Activated CD4-positive, alpha-beta memory T cell treated with anti-CD3 and anti-CD28 coated beads for 36 hours (primary cell): ENCODE measurements at places on chromosomes 3 and 15. TPM values are rescaled to one million over a fixed set of nuclear protein-coding genes. Genes with fewer than 3 reads are reported as not detected.

The CD200 gene
- total RNA-seq = 34.2 TPM

GRCh38 chr15:94677202-94677790, 445.9 kb downstream of the MCTP2 start:
- DNase-seq = no peak

DNA sequence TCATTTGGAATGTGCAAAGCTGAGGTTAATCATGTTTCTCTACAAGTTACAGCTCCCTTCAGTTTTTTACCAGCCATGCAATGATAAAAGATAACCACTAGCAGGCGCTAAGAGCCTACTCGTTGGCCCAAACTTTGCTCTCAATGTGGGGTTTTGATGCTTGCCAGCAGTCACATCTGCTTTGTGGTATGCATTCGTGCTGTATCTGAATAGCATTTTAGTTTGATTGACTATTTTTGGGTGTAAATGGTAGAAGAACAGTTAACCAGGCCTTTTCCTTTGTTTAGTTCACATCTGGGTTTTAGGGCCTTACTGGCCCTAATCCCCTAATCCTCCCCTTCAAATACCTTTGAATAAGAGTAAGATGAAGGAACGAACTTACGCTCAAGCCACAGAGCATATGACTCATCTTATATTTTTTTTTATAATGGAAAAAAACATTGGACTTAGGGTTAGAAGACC, 4.4 kb upstream of the CLDN11 start:
- DNase-seq = peak; percentile 45

- no peak for DNase-seq
Observed at GRCh38 chr3:194671511-194671899, 486 bp downstream of the LSG1 start.

DNA sequence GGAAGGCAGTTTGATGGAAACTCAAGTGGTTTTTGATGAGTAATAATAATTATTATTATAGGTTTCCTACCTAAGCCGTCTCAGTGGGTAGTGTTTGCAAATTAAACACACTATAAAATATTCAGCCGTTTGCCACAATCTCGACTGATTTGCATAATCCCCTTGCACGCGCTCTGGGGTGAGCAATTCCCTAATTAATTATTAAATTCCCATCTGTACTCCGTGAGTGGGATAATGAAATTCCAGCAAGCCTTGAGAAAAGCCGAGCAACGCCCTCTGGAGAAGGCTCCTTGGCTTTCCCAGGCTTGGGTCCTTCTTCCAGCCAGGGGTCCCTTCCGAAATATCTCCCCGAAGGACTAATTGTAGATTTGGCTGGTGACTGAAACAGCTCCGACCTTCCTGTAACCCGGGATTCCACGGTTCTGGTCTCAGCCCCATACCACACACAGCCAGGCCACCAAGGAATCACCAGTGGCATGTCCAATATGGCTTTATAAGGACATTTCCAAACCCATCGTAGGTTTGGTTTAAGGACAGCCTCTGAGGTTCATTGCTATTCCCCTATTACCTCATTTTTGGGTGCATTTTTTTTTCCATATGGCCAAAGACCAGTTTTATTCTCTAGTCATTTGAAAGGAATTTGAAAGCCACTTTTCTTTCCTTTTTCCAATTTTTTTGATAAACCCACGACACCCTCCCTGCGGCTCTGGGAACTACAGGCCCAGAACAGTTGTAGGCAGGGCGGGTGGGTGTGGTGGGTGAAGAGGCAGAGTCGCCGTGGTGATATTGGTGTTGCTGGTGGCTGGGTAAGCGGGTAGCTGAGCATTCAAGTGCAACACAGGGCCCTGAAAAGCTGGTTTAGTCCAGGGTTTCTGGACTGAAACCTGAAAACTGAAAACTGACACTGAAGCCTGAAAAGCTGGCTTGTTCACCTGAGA, 33.2 kb upstream of the RGMA start:
- DNase-seq = no peak

DNA sequence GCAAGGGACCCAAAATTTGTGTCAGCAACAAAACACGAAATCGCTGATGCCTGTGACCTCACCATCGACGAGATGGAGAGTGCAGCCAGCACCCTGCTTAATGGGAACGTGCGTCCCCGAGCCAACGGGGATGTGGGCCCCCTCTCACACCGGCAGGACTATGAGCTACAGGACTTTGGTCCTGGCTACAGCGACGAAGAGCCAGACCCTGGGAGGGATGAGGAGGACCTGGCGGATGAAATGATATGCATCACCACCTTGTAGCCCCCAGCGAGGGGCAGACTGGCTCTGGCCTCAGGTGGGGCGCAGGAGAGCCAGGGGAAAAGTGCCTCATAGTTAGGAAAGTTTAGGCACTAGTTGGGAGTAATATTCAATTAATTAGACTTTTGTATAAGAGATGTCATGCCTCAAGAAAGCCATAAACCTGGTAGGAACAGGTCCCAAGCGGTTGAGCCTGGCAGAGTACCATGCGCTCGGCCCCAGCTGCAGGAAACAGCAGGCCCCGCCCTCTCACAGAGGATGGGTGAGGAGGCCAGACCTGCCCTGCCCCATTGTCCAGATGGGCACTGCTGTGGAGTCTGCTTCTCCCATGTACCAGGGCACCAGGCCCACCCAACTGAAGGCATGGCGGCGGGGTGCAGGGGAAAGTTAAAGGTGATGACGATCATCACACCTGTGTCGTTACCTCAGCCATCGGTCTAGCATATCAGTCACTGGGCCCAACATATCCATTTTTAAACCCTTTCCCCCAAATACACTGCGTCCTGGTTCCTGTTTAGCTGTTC, 34.9 kb downstream of the CHDH start:
- DNase-seq = peak; percentile 4

- no peak for DNase-seq
Observed at GRCh38 chr15:70587896-70588567, 175.3 kb downstream of the UACA start.

DNA sequence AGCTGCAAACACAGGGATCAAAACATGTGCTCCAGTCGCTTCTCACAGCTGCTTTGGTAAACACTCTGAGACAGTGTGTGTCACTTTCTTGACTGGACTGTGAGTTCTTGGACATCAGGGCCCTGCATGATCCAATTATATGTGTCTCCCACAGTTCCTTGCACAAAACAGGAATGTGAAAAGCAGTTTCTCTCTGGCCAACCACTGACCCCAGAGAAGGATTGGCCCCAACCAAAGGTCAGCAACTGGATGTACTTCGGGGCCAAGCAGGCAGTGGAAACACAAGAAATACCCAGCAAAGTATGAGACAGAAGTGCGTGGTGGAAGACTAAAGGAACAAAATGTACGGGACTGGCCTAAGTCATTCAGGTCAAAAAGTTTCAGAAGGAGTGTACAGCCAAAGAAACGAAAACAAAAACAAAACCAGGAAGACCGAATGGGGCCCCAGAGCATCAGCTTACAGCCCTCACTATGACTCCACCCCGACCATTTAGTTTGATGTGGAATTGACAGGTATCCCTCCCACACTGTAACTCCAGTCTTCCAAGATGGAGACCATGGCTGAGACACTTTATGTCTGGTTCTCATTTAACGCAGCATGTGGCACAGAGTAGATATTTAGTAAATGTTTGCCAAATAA, 76.7 kb upstream of the LPP start:
- peak; percentile 17 for DNase-seq

The KIF23 gene
- total RNA-seq = 63.1 TPM

The GOLGA6A gene
- not detected for total RNA-seq

GRCh38 chr3:114213292-114213626, 24.1 kb downstream of the ZNF80 start:
- DNase-seq = no peak

The SOX2 gene
- total RNA-seq = not detected

GRCh38 chr3:151372063-151372820, 12.3 kb downstream of the P2RY12 start:
- DNase-seq = no peak

- peak; percentile 10 for DNase-seq
Observed at GRCh38 chr3:187369089-187369447, 883 bp downstream of the RTP4 start.

DNA sequence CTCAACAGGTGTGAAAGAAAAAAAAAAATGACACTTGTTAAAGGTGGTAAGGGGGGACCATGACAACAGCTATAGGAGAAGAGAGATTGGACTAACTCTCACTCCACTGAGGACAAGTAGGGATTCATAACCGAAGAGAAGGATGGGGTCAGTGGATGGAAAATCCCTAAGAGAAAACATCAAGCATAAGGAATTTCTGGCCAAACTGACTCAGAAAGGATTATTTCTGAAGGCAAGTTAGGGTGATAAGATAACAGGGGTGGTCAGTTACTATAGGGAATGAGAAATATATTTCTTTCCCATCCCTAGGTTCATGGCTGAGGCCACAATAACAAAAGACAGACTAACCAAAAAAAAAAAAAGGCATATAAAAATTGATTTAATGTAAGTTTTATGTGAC, 9.5 kb upstream of the RARB start:
- no peak for DNase-seq

DNA sequence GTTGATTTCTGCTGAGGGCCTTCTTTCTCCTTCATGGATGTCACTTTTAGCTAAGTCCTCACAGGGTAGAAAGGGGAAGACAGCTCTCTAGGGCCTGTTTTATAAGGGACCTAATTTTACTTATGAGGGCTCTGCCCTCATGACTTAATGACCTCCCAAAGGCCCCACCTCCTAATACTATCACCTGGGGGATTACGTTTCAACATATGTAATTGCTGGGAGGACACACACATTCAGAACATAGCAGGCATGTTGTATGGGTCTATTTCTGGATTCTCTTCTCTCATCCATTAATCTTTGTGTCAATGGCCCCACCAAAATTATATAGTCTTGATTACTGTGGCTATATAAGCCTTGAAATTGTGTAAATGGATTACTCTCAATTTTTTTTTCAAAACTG, 255.0 kb downstream of the CLSTN2 start:
- DNase-seq = no peak

GRCh38 chr3:4744405-4745234, 234.6 kb upstream of the BHLHE40 start:
- DNase-seq = no peak

The TEX55 gene
- total RNA-seq = not detected

The P2RY1 gene
- 0.17 TPM for total RNA-seq

GRCh38 chr3:52524752-52525679, 8.6 kb downstream of the NT5DC2 start:
- DNase-seq = no peak

DNA sequence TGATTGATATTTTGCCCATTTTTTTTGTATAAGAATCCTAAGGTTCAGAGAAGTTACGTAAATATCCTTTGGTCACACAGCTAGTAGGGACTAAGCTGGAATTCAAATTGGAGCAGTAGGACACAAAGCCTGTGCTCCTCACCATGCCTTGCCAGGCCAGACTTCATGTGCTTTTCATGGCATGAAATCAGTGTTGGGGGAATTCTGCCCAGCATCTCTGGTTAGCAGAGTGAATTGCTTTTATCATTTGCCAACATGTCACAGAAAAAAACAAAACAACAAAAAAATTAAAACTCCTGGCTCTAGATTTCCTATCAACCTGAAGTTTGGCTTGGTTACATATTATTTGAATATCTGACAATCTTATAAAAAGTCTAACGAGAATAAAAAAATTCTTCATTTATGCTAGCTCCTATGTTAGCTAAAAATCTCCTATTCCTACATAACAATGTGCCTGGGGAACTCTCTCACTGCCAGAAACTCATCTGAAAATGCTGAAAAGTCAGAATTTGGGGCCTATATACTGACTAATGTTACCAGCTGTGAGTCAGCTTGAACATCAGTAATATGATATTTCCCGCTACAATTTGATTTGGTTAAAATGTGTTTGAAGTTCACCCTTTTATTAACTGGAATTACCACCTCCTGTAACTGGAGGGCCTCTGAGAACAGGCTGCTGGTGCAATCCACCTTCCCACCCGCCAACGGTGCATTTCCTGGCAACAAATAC, 141.7 kb downstream of the TIGIT start:
- DNase-seq = no peak

The DMXL2 gene
- total RNA-seq = 6.3 TPM

DNA sequence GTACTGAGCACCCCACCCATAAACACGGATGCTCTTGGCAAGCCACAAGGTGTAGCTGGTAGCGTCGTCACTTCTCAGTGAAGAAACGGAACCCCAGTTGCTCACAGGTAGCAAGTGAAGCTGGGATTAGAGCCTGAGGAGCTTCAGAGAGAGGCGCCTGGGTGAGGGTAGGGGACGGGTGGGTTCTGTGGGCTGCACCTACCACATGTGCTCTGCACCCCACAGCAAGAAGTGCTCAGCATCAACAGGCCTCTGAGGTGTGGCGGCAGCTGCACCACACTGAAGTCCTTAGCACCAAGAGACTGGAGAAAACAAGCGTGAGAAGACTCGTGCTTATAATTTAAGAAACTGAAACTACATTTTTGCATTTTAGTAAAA, 9.8 kb downstream of the MAP6D1 start:
- DNase-seq = no peak

The MOBP gene
- total RNA-seq = not detected

GRCh38 chr3:56295161-56295560, 173.1 kb downstream of the ERC2 start:
- DNase-seq = no peak

The ATP13A5 gene
- total RNA-seq = not detected

DNA sequence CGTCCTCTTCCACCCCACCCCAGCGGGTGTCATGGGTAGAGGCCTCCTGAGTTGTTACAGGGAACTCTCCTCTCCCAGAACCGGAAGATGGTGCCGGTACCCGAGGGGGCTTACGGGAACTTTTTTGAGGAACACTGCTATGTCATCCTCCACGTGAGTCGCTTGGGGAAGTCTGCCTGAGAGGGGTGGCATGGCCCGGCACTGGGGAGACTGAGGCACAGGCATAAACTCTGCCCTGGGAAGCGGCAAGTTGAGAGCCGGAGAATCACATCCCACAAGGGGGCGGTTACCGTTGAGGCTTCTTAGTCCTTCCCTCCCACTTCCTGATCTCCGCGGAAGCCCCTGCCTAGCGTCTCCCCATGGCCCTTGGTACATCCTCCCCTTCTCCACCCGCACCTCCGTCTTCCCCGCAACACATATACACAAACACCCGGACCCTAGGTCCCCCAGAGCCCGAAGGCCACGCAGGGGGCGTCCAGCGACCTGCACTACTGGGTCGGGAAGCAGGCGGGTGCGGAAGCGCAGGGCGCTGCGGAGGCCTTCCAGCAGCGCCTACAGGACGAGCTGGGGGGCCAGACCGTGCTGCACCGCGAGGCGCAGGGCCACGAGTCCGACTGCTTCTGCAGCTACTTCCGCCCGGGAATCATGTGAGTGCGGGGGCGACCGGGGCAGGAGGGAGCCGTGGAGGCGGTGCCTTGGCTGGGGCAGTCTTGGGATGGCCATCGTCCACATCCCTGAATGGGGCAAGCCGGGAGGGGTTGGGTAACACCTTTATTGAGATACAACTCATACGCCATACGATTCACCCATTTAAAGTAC, 3.4 kb downstream of the VILL start:
- peak; percentile 86 for DNase-seq

DNA sequence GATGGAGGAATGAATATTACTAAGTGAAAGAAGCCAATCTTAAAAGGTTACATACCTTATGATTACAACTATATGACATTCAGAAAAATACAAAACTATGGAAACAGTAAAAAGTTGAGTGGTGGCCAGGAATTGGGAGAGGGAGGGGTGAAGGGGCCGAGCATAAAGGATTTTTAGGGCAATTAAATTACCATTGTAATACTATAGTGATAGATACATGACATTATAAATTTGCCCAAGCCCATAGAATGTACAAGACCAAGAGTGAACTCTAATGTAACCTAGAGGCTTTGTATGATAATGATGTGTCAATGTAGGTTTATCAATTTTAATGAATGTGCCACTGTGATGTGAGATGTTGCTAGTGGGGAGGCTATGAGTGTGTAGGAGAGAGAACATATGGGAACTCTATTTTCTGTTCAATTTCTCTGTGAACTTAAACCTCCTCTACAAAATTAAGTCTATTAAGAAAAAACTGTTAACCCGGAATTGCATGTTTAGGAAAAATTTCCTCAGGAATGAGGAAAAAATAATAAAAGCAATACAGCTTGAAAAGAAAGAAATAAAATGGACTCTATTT, 541.9 kb upstream of the UBE2E2 start:
- DNase-seq = no peak
